Activated CD8-positive, alpha-beta memory T cell treated with anti-CD3 and anti-CD28 coated beads, Interleukin-2, amount 10 ng/mL, durations not matched to agents 7 days and 5 days (primary cell): ENCODE measurements at places on chromosomes 7 and 10. TPM values are rescaled to one million over a fixed set of nuclear protein-coding genes. Genes with fewer than 3 reads are reported as not detected.
A peak's percentile ranks its signal among the peaks of the same experiment; 100 is the strongest.

DNA sequence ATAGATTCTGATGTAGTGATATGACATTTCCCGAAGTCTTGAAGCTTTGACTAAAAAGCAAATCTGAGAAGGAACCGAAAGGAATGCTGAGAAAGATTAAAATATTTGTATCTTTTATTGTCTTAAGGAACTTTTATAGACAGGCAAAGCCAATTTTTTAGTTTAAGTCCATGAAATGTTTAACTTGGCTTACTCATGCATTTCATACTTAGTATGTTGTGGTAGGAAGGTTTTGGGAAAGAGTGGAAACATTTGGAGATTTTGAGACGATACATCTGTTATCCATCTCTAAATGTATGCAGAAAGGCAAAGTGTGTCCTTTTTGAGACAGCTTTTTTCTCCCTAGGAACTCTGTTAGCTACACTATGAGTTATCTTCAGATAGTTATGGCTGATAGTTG is 10.1 kb downstream of the TBC1D12 start:
- DNase-seq, result no peak

The TFR2 gene
- total RNA-seq, result 18.6 TPM

The WAPL gene
- total RNA-seq, result 52.6 TPM

DNA sequence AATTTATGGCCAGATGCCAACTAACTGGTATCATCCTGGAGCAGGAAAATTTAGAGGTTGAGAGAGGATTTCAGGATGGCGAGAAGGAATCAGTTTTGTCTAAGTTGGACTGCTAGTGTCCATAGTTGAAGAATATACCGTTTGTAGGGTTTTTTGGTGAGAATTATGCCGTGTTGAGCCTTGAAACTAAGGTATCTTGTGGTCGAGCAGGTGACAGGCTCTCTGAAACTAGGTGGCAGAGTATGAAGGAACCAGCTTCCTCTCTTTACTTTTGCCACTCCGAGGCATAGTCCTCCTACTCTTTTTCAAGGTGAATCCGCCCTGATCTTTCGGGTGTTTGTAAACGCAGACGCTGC is 9.7 kb downstream of the MDFIC start:
- DNase-seq, result peak; percentile 57

- no peak for DNase-seq
These were observed 218.0 kb downstream of the BMPER start for GRCh38 chr7:34123316-34123715.

GRCh38 chr10:120286280-120286679 is 170.7 kb upstream of the PLPP4 start:
- DNase-seq, result no peak

GRCh38 chr7:52616552-52616951 is 418.9 kb upstream of the POM121L12 start:
- no peak for DNase-seq

GRCh38 chr10:74419491-74419951 is 268.5 kb downstream of the ADK start:
- DNase-seq, result no peak

DNA sequence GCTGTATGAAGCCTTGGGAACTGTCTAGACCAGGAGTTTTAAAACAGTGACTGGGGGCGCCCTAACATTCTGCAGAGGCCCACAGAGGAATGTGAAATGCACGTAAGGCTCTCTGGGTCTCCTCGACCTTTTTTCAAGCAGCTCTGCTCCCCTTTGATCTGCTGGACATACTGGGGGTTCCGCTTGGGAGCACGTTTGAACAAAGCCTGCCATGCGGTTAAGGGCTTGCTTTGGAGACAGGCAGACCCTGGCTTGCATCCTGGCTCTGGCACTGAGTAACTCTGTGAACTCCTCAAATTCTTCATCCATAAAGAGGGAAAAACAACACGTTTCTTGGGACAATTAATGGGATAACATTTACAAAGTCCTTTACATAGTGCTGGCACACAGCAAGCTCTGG is 7.8 kb downstream of the BEND7 start:
- no peak for DNase-seq

The FAM200A gene
- 5.1 TPM for total RNA-seq

GRCh38 chr7:40356871-40357709 is 222.3 kb downstream of the SUGCT start:
- no peak for DNase-seq

- DNase-seq, result no peak
These were observed 37.4 kb upstream of the GARS1 start for GRCh38 chr7:30557245-30557644.

The SEC61G gene
- total RNA-seq, result 83.1 TPM

The PTN gene
- not detected for total RNA-seq

- no peak for DNase-seq
These were observed 1083.1 kb downstream of the KCNMA1 start for GRCh38 chr10:76554478-76554877.

- DNase-seq, result peak; percentile 19
These were observed 5.7 kb downstream of the ARHGAP22 start for GRCh38 chr10:48598936-48599829.

The PIP gene
- total RNA-seq, result not detected

The MTERF1 gene
- 14.9 TPM for total RNA-seq

GRCh38 chr10:95656291-95657164 is at the start of gene ALDH18A1:
Gene ALDH18A1, minus strand, starts transcription at chr10:95656711. Its CDS starts 3,334 bp downstream, at chr10:95653377.
- peak; percentile 95 for DNase-seq

The FGL2 gene
- total RNA-seq, result 9.9 TPM

The TUBAL3 gene
- not detected for total RNA-seq

The OPN1SW gene
- not detected for total RNA-seq

The SLC26A5 gene
- total RNA-seq, result not detected
